ENCODE measurements at places on chromosomes 11 and 22.

- DNase-seq, result no peak
These were observed 26.8 kb downstream of the PARVB start for GRCh38 chr22:44050766-44051355.

- DNase-seq, result peak; percentile 73
These were observed 188.9 kb downstream of the ST3GAL4 start for GRCh38 chr11:126544108-126545056.

DNA sequence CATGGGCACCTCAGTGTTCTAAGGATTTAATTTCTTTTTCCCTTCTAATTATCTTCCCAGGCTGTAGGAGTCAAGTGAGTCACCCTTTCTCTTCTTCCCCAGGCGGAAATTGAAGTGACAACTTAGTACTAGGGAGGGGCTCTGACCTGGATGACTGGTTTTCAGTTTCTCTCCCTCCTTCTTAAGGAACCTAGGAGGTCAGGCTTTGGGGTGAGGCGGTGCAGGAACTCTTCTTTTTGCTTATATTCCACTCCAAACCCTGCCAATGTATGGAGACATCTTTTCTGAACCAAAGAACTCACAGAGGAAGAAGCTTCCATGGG is 12.6 kb downstream of the ZDHHC5 start:
- no peak for DNase-seq

GRCh38 chr11:104892723-104893511 is 5.3 kb downstream of the CASP12 start:
- DNase-seq, result peak; percentile 64

- DNase-seq, result no peak
These were observed 404.9 kb downstream of the NXPE2 start for GRCh38 chr11:115083144-115083806.

- peak; percentile 50 for DNase-seq
These were observed 19.2 kb upstream of the ADSL start for GRCh38 chr22:40326905-40327735.

DNA sequence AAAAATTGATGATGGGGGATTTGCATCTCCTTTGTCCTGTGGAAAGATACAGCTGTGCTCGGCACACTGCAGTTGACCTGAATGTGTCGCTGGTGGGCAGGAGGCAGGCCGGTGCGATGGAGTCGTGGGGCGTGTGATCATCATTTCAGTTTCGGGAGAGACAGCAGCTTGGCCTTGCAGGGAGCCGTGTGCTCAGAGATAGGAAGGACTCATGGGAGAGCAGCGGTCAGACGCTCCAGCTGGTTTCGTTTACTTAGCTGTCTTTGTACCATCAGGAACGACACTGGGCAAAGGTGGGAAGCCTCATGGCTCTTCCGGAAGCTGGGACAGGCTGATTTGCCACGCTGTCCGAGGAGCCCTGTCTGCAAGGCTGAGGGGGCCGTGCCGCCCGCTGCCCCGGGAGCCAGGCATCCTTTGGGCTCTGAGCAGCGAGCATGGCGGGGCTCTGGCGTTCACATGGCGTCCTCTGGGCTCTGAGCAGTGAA is 32.7 kb downstream of the GRAMD4 start:
- DNase-seq, result peak; percentile 54

GRCh38 chr11:10117709-10118351 is 176.2 kb downstream of the SBF2 start:
- peak; percentile 42 for DNase-seq

DNA sequence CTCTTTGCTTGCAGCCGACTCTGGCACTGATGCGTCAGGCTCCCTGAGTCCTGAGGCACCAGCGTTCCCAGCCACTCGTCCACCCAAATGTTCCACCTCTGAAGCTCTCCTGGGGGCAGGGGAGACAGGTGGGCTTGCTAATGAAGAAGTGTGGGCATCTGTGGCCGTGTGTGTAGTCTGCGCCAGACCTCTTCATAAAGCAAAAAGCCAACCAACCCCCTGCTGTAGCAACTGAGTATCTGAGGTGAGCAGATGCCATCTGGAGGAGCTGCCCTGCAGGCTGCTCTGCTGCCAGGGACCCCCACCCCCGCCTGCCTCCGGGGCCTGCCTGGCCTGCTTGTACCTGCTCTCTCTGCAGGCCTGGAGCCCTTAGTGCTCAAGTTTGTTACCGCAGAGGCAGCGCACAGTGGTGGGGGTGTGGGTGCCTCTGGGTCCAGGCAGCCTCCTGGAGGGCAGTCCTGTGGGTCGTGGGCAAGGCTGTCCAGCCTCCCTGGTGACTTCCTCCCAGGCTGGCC is 272.5 kb downstream of the TBC1D22A start:
- no peak for DNase-seq

- DNase-seq, result no peak
These were observed 10.1 kb downstream of the MTFP1 start for GRCh38 chr22:30435674-30436126.

DNA sequence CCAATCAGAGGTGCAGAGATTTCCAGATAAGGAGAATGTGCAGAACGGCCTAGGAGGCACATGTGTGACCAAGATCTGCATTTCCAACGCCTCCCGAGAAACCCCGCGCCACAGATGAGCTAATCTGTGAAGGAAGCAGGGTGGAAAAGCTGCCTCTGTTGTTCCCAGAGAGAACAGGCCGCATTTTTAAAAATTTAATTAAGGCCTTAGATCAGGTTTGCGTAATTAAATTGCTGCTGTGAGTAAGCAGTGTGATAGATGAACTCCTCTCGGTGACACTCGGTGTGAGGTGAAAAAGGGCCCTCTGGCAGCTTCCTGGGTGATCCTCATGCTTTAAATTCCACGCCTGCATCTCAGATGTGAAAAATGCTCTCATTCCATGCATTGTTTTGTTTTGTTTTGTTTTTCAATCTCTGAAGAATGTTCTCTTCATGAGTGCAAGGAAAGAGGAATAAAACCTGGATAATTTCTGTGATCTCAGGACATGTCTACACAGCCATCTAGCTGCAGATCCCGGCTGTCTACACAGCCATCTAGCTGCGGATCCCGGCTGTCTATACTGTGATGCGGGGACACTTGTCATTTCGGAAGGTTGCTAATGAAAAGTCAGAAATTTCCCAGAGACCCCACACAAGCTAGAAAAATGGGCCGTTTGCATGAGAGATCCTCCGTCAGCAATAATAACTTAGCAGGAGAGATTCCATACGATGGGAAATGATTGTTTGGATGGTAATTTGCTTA is 1398.9 kb downstream of the BRD1 start:
- DNase-seq, result no peak

DNA sequence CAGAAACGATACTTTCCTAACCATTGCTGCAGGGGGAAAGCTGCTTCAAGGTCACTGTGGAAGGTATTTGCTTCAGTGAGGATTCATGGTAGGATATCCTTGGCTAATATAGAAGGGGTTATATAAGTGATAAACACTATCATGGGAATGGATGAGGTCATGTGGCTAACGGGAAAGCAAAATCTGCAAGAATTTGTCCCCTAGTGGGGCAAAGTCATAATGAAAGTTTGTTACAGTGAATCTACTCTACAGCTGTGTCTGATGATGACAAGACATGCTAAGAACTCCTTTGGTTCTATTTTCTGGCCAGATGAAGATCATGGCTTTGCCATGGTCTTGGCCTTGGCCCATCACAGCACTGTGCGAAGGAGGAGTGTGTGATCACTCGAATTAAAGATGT is 13.8 kb downstream of the MMP20 start:
- DNase-seq, result no peak

DNA sequence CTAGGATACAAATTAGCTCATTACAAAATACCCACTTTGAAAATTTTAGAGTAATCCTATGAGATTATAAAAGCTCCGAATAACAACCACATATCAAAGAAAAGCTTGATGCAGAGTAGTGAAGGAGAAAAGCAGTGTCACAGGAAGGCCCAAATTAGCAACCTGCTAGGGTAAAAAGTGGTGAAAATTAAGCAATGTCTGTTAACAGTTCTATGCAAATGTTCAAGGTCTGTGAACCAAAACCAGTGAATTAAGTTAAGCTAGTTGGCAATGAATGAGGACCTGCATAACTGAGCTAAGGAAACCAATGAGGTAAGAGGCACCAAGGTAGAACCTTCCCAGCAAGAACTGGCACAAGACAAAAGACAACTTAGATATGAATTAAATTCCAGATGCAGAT is 29.6 kb downstream of the PRDM10 start:
- DNase-seq, result no peak

- DNase-seq, result peak; percentile 26
These were observed 1.7 kb downstream of the SMTN start for GRCh38 chr22:31082606-31083376.

- DNase-seq, result no peak
These were observed 12.0 kb downstream of the SLCO2B1 start for GRCh38 chr11:75162954-75163353.

- no peak for DNase-seq
These were observed 821 bp downstream of the GAL3ST1 start for GRCh38 chr22:30573594-30574094.

- DNase-seq, result no peak
These were observed 1.6 kb upstream of the GSTP1 start for GRCh38 chr11:67582011-67582410.

DNA sequence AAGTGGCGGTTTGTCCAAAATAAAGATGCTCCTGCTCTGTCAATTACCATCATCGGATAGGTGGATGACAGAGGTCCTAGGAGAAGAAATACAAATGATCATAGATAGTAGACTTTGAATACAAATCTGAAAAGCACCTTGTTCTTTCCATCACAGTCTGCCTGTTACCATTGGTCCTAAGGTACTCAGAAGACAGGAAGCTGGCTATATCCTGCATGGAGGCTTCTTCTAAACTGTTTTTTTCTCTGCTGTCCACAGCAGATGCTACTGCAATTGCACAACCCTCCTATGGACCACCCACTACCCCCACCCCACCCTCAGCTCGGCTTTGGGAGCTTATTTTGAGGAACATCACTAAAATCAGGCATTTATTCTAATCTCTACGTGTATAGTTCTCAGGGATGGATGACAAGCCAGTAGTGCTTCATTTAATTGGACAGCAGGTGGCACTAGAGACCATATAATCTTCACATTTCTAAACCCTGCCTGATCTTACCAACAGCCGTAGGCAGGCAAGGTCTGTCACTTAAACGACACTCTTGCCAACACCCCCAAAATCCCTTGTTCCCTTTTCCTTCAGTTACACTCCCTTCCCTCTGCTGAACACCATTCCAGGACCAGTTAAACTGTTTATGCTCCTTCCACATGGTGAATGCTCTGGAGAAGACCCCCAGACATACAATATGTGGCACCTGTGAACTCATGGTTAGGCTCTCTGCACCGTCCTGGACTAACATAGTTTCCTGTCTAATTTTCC is 6.6 kb upstream of the PTS start:
- DNase-seq, result peak; percentile 79

GRCh38 chr22:30250661-30251267 is 4.2 kb upstream of the LIF start:
- peak; percentile 53 for DNase-seq

GRCh38 chr22:30017375-30018223 is 62.7 kb upstream of the HORMAD2 start:
- no peak for DNase-seq

GRCh38 chr11:108635106-108635505 is 29.8 kb upstream of the DDX10 start:
- no peak for DNase-seq

DNA sequence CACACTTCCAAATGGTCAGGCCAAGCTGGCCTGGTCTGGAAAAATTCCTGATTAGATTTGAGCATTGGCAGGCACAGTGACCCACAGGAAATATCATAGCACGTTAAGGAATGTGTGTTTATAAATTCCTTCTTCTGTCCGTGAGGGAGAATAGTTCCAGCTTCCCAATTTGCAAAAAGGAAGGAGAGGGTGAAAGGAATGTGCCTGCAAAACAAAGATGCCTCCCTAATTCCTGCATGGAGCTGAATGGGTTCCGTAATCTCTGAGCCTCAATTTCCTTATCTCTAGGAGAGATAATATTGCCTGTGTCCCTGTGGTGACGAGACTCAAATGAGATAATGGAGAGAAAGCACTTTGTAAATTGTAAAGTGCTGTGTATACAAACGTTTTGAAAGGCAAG is 105.1 kb downstream of the FEZ1 start:
- DNase-seq, result no peak

GRCh38 chr11:116224154-116224888 is 548.5 kb downstream of the BUD13 start:
- DNase-seq, result peak; percentile 26

- DNase-seq, result no peak
These were observed 674 bp upstream of the BAIAP2L2 start for GRCh38 chr22:38110863-38111852.

DNA sequence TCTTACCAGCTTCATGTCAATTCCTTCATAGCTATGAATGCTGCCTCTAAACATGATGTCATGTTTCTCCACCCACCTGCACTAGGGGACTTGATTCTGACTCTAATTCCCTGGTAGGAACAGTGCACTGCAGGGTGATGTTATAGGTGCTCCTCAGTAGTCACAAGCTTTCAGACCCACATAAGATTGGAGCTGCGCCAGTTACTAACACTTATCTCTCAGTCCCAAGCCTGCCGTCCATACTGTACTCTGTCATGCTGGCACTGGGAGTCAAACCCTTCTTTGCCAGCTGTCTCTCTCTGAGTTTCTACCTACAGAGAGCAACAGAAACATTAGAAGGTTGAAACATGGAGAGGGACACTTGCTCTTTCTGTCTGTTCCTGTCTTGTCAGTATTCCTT is 5.5 kb downstream of the OR56A1 start:
- DNase-seq, result no peak

DNA sequence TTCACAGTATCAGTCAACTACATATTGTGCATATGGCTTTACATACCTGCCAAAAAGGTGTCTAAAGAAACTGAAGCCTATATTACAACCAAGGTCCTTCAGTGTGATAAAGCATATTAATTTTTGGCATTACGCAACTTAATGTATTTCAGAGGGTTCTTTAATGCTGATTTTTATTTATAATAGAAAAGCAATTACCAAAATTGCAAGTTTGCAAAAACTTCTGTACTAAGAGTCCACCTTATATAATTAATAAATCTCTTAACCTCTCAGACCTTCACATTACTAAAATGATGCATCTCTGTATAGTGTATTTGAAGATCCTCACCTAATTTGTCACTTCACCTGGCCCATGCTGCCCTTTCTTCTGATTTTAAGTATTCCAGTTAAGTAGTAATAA is 128.6 kb downstream of the GUCY1A2 start:
- DNase-seq, result no peak

- peak; percentile 90 for DNase-seq
These were observed 1.2 kb upstream of the ARHGEF12 start for GRCh38 chr11:120334894-120335462.

DNA sequence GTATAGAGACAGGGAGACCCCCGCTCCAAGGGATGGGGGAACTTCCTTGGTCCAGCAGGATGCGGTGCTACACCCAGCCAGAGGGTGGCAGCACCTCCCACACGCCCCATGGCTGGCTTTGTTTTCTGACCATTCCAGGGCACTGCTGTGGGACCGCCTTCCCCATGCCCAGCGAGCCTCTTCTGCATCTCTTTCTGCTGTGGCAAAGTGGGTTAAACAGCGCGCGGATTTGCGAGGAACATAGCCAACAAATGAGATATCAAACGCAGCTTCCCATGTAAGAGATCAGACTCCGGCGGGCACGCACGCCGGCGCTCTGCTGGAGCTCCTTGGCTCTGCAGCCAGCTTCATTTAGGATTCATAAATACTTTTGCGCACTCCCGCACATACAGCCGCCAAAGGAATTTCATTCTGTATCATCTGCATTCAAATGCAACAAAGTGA is 485.8 kb upstream of the CADM1 start:
- DNase-seq, result no peak

- no peak for DNase-seq
These were observed 358.3 kb upstream of the ARHGAP42 start for GRCh38 chr11:100328626-100329340.

All from astrocyte of the spinal cord (primary cell).